ENCODE measurements at places on chromosomes 3 and 15. TPM values are rescaled to one million over a fixed set of nuclear protein-coding genes. Genes with fewer than 3 reads are reported as not detected.

- DNase-seq, result no peak
Measured at GRCh38 chr3:67361770-67362169, 292.6 kb downstream of the SUCLG2 start.

DNA sequence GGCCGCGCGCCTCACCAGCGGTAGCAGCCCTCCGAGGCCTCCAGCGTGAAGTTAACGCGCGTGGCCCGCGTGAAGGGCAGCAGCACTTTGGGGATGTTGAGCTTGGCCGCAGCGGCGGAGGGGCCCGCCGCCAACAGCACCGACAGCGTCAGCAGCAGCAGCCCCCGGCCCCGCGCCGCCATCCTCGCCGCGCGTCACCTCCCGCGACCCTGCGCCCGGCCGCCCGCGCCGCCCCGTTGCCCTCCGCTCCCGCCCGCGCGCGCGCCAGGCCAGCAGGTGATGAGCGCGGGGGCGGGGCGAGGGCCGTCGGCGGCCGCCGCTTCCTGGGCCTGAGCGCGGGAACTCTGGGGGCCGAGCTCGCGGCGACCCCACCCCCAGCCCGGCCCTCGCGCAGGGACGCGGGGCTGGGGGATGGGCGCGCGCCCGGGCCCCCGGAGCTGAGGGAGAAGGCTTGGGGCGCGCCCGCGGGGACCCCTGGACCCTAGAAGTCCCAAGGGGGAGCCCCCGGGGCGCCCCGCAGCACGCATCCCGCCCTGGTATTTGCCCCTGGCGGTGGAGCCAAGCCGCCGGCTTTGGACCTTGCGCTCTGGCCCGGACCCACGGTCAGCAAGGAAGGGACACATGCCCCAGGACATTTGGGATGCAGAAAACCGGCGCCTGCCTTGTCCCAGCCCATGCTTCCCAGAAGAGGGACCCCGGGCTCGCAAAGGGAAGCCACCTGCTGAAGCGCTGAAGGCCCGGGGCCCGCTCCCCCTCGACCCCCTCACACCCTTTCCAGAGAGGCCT, at the start of gene NUP210:
NUP210 (minus strand) TSS at position 278 of the 786 bp plus-strand sequence; CDS start at position 182, 96 bp downstream.
- no peak for DNase-seq

DNA sequence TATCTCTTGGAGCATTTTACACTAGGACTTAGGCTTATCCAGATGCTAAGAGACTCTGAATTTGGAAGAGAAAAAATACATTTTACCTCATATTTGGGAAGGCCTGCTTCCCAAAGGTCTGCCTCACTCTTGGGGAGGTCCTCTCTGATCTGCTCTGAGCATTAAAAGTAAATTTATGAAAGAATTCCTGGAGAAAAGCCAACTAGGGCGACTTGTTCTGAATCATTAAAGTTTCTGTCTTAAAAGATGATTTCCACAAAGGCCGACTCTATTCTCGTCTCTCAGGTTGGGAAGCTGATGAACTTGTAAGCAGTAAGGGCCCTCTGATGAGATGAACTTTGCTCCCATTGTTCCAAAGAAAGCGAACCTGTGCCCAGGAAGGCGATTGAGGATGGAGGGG, 48.7 kb upstream of the HES1 start:
- no peak for DNase-seq

ST3GAL6 gene
- 3.3 TPM for total RNA-seq

SAXO2 gene
- 0.39 TPM for total RNA-seq

ANKRD63 gene
- not detected for total RNA-seq

CPLX3 gene
- not detected for total RNA-seq

RETNLB gene
- total RNA-seq, result not detected

- no peak for DNase-seq
Measured at GRCh38 chr15:101647251-101647650, 4.9 kb downstream of the TM2D3 start.

INTS14 gene
- total RNA-seq, result 18.9 TPM

DNA sequence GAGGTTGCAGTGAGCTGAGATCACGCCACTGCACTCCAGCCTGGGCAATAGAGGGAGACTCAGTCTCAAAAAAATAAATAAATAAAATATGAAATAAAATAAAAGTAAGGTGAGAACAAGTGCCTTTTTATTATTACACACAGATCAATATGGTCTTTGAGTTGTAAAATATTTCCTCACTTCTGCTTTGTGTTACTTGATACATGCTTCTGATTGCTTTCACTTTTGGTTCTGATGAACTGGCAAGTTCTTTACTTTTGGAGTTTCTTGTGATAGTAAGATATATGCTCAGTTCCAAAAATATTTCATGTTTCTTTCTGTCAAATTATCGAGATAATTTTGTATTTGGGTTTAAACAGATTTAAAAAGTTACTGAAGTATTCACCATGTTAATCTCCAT, 16.6 kb upstream of the GYG1 start:
- no peak for DNase-seq

ATP10A gene
- 25.7 TPM for total RNA-seq

DNA sequence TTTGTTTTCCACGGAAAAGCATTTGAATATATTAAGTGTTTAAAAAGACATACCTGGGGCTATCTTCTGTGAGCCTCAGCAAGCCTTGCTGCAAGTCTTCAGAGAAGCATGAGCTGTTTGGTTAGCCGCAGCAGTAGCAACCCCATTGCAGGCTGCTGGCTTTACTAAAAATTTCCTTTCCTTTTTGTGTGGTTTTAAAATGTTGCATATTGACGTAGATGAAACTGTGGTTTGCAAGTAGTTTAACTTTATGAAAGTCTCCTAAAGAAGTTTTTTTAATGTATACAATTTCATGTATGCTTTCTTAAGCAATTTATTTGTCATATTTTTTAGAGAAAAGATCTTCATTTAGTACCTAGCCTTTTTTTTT, at the start of gene GPR171:
GPR171 (minus strand) TSS at position 166 of the 370 bp plus-strand sequence. CDS start 3,830 bp downstream, outside the sequence.
- DNase-seq, result no peak

DNA sequence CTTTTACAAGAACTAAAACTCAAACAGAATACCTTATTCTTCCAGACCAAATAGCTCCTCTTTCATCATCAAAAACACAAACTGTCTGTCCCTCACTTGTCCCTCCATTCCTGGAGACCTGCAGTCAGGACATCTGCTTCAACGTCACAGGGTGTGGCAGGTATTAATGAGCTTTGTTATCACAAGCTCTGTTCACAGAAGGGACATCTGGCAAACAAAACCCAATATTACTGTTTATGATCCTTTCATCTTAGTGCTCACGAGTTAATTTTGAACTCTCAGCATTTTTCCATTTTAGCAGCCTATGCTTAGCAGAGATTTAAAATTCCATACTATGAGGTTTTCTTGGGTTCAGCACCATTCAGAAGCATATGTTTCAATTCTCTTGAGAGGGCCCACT, 32.9 kb downstream of the AP3S2 start:
- DNase-seq, result no peak

GRCh38 chr3:134877788-134878187, 82.7 kb downstream of the EPHB1 start:
- no peak for DNase-seq

TIMP4 gene
- total RNA-seq, result 26.7 TPM

- no peak for DNase-seq
Measured at GRCh38 chr3:96619475-96619874, 194.9 kb upstream of the EPHA6 start.

CFAP161 gene
- 0.66 TPM for total RNA-seq

FBXW12 gene
- not detected for total RNA-seq

KCNAB1 gene
- 0.83 TPM for total RNA-seq

DNA sequence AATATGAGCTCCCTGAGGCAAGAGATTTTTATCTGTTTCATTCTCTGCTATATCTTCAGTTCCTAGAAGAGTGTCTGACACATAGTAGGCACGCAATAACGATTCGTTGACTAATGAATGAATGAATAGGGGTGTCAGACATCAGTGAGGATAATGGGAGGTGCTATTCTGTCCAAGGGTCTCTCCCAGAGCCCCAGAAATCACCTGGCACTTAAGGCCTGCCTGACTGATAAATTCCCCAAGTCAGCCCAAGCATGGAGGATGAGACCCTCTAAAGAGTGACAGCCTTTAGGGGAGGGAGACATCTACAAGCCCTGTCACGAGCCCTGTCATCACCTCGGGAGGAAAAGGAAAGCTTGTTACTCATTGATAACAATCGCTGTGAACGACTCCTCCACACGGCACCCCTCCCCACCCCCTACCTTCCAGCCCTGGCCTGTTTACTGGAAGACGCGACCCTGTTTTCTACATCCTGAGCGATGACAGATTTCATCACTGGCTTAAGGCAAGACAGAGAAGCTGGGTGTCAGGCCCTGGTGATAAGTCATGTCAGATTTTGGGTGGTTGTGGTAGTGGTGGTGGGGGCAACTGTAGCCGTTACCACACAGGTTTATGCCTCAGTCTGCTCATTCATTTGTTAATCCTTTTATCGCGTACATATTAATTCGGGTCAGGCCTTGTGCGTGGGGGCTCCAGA, 23.1 kb downstream of the BHLHE40 start:
- no peak for DNase-seq

DNA sequence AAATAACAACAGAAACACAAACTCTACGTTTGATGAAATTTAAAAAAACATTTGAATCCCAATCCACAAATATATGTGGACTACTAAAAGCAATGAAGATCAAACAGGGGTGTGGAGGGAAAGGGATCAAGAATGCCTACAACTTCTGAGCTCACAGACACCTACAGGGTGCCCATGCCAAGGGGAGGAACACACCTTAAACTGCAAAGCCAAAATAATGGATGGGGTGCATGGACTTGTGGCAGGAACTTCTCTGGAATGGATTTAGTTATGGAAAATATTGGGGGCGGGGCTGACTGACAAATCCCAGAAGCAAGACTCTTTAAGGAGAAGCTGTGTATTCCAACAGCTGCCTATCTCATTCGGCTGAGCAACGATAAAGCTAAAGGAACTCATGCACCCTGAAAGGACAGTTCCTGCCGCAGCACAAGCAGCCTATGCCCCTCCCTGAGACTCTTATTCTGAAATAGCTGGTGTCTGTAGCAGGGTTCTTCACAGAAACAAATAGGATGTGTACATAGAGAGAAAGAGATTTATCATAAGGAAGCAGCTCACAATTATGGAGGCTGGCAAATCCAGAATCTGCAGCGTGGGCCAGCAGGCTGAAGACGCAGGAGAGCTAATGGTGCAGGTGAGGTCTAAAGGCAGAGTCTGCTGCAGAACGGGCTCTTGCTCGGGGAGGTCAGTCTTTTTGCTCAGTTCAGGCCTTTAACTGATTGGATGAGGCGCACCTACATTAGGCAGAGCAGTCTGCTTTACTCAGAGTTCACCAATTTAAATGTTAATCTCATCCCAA, 24.5 kb upstream of the PLA2G4D start:
- no peak for DNase-seq

GRCh38 chr3:134650431-134651346, at the start of gene KY:
KY (minus strand) TSS chr3:134651022; CDS start chr3:134650960, 62 bp downstream.
- DNase-seq, result peak; percentile 92

ZNF620 gene
- 6.5 TPM for total RNA-seq

GOLGA8H gene
- total RNA-seq, result 0.80 TPM

TRIM42 gene
- not detected for total RNA-seq

DNA sequence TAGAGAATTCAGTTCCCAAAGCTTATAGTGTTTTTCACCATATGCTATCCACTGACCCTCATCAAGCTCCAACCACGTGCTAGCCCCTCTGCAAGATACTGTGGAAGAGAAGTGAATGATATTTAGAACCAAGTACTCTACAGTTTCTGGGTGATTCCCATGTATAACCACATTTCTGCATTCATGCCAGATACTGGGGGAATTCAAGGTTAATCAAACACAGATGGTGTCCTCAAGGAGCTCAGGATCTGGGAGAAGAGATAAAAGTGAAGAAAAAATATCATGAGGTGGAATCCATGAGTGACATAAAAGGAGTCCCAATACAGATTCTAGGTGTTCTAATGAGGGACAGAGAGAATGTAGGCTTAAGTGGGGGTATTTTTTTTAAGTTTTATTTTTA, 195.8 kb downstream of the FHIT start:
- DNase-seq, result no peak

GRCh38 chr3:182954553-182955235, 25.6 kb downstream of the DCUN1D1 start:
- no peak for DNase-seq

DNA sequence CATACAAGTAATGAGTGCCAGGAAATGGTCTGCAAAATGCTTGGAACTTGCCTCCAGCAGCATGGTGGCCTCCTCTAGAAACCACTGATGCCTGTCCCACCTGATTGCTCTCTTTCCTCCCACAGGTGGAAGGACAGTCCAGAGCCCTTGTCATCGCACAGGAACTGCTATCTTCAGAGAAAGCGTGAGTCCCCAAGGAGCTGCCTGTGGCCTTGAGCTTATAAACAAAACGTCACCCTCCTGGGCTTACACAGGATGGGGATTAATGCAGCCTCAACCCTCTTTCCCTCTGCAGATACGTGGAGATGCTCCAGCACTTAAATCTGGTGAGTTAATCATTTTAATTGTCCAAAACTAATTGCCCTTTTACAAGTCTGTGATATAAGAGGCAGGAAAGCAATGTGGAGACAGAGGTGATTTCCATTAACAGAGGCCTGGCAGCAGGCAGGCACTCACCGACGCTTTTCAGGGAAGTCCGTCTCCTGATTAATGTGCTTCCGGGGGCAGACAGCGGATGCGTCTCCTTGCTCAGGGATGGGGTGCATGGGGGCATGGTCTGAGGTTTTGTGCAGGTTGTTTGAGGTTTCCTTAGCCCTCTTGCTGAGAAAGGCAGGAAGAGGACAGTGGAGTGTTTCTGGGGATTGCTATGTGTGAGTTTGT, 61.8 kb downstream of the FGD5 start:
- no peak for DNase-seq

DNA sequence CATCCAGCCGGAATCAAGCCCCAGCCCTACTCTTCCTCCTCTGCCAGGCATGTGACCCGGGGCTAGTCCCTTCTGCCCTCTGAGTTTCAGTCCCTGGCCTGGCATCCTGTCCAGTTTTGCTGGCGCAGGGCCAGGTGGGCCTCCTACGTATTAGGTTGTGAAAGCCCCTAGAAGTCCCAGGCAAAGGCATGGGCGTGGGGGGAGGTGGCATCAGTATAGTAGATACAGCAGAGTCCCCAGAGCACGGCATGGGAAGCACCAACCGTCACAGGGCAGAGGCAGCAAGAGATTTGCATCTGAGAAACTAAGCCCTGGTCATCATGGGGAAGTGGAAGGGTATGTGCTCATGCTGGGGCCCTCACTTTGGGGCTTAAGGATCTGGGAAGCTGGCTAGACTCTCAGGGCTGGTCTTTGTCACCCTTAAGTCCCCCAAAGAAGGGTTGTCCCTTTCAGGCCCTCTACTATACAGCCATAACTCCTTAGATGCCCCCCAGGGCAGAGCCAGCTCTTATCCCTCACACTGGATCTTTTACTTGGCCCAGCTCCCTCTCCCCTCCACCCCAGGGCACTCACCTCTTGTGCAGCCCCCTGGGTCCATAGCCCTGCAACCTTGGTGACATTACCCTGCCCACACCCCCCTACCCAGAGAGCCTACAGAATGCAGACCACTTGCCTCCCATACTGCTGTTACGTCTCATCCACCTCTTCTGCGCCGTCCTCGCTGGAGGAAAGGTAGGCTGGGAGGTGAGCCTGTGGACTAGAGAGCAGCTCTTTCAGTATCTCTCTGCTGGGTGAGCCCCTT, 11.3 kb downstream of the NBEAL2 start:
- DNase-seq, result no peak

- no peak for DNase-seq
Measured at GRCh38 chr3:58737644-58738043, 71.1 kb upstream of the FAM3D start.

DNA sequence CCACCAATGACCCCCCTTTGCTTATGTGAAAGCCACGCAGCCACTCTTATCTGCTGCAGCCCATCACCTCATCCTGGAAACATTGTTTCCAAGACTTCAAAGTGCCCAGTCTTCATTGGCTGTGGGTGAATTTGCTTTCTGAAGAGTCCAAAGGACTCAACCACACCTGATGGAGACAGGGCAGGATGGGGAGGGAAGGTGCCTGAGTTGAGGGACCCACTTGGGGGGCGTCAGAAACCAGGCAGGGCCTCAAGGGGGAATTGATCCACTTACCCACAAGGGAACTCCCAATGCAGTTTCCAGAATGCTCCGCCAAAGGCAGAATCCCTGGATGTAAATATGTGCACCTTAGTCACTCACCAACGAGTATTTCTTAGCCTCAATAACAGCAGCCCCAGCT, 147.9 kb upstream of the ATP2B2 start:
- no peak for DNase-seq
